ENCODE measurements at places on chromosomes 3 and 15.

DNA sequence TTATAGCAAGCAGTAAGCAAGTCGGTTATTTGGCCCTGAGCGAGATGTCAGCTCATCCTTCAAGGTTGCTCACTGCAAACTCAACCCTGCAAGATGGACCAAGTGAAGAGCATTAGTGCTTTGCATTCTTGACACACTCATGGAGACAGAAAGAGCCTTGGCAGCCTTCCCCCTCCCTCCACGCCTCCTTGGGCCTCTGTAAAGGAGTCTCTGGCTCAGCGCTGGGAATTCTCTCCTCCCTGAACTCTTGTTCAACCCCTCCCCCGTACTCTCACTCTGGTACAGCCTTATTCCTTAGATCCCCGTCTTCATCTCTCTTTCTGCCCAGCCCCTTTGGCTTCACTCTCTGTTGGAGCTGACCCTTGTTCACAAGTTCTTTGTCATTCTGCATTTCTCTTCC lies 2.2 kb upstream of the CX3CR1 start:
- no peak for DNase-seq

DNA sequence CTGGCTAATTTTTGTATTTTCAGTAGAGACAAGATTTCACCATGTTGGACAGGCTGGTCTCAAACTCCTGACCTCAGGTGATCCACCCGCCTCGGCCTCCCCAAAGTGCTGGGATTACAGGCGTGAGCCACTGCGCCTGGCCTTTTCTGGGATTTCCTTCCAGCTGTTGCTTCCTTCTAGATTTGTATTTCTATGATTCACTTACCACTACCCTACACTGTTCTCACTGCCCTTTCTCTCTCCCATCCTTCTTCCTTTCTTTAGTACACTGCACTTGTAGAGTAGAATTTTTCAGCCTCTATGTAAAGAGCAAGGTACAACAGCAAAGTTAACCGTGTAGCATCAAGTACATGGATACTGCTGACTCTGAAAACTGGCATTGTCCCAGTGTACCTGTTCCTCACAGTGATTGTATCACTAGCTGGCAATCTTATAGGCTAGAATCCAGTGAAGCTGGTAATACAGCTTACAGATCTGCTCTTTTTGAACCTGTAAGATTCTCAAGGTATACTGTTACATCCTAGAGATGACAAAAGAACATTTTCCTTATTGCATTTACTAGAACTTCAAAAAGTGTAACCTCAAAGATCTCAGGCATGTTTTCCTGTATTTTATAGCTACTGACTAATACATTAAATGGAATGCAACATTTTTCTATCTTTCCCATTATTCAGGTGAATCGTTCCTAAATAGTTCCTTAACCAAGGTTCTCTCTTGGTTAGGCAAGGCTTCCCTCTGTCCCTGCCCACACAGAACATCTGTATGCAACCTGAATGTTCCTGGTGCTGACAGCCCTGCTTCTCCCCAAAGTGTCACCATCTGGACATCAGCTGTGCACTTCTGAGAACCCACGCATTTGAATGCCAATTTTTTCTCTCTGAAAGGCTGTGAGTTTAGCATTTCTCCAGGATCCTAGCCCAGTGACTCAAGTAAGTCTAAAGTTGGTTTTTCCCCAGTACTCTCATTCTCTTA lies 74.1 kb upstream of the RAP2B start:
- DNase-seq = no peak

DNA sequence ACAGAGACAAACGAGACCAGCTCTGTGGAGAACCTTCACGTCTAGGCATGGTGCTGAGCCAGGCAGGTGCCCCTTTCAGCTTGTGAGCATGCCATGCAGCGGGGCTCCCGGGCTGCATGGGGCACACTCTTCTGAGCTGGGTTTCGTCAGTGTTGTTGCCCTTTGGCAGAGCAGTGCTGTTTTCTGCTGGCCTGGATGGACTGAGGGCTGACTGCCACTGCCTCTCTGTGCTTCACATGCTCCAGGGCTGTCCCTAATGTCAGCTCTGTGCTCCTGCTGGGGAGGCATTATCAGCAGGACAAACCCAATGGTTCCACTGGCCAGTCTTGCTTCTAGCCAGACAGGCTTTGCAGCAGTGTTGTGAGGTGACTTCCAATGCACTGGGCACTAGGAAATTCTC lies 9.5 kb downstream of the GASK1A start:
- DNase-seq = no peak

GRCh38 chr15:27714675-27715074 lies 384.4 kb downstream of the OCA2 start:
- no peak for DNase-seq

DNA sequence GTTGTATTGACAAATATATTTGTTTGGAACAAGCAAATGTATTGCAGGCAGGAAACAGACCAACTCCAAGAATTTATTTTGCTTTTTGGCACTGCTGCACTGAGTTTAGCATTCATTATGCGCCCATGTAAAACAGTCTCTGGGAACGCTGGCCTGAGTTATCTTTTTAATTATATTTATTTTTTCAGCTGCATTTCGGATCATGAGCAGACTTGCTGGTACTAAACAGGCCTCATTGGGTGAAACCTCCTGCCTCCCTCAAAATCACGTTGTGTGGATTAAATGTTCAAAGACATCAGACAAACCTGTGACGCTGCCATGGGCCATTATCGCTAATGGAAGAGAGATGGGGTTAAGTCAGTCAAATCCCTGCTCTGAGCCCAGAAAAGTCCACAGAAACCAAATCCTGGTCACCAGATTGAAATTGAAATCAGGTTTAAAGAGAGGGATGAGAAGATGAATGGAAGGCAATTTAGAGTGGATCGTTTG lies 511.1 kb upstream of the PROK2 start:
- DNase-seq = no peak

- no peak for DNase-seq
Measured at GRCh38 chr3:134351427-134351826, 22.8 kb downstream of the AMOTL2 start.

Data from breast epithelium (tissue), 4 donors.